ENCODE measurements at places on chromosomes 16 and 17.

DNA sequence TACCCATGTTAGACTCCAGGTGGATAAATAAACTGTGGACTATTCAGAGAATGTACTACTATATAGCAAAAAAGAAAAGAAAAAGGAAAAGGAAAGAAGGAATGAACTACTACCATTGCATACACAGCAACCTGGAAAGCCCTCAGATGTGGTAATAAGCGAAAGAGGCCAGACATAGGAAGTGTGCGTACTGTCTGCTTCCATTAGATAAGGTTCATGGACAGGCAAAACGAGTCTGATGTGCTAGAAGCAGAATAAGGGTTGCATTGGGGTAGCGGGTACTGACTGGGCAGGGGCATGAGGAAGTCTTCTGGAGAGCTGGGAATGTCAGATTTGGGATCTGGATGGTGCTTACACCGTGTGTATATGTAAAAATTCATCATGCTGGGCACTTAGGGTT is 21.8 kb downstream of the CLEC16A start:
- DNase-seq = no peak

- peak; percentile 65 for DNase-seq
These were observed 32.6 kb upstream of the MEOX1 start for GRCh38 chr17:43694081-43694870.

GRCh38 chr16:68417711-68418301 is 30.5 kb downstream of the SMPD3 start:
- peak; percentile 69 for DNase-seq

DNA sequence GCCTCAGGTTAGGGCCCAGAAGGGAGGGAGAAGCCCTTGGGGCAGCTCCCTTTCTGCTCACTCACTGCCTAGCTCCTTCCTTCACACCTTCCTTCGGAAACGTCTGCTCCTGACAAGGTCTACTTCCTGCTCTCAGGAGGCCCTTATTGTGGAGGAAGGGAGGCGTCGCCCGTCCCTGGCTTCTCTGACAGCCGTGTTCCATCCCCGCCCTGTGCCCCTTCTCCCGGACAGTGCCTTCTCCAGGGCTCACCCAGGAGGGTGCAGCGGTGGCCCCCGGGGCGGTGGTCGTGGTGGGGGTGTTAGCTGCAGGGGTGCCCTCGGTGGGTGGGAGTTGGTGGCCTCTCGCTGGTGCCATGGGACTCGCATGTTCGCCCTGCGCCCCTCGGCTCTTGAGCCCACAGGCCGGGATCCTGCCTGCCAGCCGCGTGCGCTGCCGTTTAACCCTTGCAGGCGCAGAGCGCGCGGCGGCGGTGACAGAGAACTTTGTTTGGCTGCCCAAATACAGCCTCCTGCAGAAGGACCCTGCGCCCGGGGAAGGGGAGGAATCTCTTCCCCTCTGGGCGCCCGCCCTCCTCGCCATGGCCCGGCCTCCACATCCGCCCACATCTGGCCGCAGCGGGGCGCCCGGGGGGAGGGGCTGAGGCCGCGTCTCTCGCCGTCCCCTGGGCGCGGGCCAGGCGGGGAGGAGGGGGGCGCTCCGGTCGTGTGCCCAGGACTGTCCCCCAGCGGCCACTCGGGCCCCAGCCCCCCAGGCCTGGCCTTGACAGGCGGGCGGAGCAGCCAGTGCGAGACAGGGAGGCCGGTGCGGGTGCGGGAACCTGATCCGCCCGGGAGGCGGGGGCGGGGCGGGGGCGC is 231.9 kb downstream of the SEC14L1 start:
- no peak for DNase-seq

DNA sequence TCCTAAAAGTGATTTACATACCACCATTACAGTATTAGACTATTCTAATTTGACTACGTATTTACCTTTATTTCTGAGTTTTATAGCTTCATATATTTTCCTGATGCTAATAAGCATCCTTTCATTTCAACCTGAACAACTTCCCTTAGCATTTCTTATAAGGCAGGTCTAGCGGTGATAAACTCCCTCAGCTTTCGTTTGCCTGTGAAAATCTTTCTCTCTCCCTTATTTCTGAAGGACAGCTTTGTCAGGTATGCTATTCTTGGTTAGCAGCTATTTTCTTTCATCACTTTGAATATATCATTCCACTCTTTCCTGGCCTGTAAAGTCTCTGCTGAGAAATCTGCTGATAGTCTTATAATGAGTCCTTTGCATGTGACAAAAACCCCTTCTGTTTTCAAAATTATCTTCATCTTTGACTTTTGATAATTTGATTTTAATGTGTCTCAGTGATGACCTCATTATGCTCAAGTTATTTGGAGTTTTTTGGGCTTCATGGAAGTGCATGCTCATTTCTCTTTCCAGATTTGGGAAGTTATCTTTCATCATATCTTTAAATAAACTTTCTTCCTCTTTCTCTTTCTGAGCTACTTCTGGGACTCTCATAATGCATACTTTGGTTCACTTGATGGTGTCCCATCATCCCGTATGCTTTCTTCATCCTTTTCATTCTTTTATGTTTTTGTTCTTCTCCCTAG is 285.4 kb upstream of the PMFBP1 start:
- no peak for DNase-seq

GRCh38 chr16:84459941-84460405 is 44.5 kb downstream of the MEAK7 start:
- no peak for DNase-seq

- no peak for DNase-seq
These were observed 116.5 kb downstream of the SOCS1 start for GRCh38 chr16:11139326-11140097.

DNA sequence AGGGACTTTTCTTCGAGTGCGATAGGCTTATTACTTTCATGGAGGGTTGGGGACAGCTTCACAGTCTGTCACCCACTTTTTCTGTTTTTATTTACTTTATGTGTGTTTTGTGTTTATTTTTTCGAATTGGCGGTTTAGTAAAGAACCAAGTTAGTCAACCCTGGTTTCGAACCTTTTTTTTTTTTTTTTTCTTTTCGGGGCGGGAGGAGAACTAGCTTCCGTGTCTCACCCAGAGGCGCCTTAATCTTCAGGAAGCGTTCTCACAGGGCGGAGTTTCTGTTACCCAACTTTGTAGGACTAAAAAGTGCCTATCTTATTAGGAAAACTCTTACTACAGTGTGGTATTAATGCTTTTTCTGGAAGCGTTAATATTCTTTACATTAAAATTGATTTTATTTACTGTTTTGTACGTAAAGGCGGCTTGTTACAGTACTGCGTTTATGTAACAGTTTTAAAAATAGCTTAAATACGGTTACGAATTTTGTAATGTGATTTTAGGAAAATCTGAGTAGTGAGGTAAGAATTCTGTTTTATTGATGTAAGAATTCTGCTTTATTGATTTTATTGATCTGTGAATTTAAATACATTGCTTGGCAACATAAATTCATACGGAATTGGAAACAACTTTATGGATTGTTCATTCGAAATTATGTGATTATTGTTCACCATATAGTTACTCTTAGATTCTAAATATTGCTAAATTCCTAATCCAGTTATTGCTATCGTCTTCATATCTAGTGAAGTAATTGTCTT is 885 bp downstream of the ZNF207 start:
- DNase-seq = no peak

DNA sequence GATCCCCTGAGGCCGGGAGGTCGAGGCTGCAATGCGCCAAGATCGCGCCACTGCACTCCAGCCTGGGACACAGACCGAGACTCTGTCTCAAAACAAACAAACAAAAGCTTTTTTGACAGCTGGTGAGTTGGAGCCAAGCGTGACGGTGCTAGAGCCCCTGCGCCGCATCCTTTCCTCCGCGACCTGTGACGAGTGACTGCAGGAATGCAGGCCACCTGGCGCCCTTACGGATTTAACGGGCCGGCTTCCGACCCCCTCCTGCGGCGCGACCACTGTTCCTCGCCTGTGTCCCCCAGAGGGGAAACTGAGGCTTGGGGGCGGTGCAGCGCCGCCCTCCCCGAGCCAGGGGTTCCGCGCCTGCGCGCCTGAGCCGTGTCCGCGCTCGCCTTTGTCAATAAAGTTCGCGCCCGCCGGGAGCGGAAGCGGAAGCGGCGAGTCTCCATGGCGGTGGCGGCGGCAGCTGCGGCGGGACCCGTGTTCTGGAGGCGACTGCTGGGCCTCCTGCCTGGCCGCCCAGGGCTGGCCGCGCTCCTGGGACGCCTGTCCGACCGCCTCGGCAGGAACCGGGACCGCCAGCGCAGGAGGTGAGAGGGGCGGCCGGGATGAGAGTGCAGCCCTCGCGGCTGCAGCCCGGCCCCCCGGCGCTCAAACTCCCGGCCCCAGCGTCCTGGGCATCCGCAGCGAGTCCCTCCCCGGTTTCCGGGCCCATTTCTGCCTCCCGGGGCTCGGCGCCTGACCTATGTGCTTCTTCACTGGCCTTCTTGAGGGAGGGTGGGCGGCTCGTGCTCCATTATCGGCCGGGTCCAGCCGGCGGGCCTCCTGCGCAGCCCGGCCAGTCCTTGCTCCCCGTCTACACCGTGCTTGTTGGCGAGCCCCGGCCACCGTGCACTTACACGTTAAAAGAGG is at the start of gene PGS1:
Gene PGS1, plus strand, starts transcription at position 425 of the 906 bp plus-strand sequence. Its CDS starts 17 bp downstream, at position 442.
- no peak for DNase-seq

DNA sequence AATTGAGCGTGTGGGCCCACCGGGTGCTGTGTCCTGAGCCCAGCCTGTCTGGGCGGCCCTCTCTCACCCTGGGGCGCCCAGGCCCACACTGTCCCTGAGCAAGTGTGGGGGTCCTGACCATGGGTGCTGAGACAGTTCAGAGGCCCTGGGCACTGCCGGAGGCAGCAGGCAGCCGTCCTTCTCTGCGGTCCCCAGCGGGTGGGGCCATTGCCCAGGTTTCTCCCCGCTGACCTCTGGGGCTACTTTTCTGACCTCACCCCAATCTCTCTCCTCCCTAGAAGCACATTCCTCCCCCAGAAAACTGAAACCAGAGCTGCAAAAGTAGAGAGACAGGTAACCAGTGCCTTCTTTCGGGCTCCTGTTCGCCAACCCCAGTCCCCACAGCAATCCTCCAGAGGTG is 36.0 kb upstream of the PVALEF start:
- no peak for DNase-seq

DNA sequence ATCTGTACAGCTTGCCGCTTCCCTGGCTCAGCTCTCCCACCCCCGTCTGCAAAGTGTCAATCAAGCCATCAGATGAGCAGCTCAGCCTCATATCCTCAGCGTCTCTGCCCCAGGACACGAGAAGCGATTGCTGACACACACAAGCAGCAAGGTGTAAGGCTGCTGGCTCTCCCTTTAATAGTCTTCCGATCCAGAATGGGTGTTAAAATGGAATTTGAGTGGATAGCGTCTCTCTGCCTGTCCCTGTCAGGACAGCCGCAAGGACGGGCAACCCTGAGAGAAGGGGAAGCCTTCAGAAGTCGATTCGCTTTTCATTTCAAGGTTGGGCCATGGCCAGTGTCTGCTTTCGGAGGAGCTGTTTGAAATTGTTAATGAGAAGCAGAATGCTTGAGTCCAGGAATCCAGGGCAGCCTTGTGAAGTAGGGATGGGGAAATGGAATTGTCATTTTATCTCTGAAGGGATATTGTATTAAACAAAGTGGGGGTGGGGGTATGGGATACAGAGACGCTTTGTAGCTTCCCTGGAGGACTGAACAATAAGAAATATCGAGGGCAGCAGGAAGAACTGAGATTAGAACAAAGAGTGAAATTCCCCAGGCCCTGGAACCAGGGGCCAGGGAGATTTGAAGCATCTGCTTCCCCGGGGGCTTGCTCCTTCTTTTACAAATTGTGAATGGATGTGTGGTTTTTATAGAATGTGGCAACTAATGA is 4.7 kb upstream of the PIPOX start:
- no peak for DNase-seq

DNA sequence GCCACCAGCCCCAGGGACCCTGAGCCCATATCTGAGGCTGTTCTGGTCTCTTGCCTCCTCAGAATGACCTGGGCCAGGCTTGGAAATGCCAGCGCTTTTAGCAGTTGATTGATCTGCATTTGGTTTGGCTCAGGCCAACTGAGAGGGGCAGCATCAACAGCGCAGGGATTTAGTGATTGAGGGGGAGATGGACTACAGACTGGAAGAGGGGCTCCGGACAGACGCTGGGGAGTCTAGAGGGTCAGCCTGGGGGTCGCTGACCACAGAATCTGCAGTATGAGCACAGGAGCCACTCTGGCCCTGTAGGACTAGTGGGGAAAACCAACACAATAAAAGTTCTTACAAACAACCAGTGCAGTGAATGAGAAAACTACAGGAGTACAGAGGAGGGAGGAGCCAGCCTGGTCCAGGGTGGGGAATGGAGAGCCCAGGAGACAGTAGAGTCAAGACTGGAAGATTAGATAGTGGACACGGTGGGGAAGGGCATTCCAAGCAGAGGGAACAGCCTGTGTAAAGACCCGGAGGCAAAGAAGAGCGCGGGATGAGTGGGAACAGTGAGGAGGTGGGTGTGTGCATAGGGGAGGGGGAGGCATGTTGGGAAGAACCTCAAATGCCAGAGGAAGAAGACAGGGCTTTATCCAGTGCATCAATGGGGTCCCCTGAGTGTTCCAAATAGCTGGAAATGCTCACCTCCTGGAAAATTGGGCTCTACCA is 128.9 kb downstream of the MRM1 start:
- DNase-seq = no peak

DNA sequence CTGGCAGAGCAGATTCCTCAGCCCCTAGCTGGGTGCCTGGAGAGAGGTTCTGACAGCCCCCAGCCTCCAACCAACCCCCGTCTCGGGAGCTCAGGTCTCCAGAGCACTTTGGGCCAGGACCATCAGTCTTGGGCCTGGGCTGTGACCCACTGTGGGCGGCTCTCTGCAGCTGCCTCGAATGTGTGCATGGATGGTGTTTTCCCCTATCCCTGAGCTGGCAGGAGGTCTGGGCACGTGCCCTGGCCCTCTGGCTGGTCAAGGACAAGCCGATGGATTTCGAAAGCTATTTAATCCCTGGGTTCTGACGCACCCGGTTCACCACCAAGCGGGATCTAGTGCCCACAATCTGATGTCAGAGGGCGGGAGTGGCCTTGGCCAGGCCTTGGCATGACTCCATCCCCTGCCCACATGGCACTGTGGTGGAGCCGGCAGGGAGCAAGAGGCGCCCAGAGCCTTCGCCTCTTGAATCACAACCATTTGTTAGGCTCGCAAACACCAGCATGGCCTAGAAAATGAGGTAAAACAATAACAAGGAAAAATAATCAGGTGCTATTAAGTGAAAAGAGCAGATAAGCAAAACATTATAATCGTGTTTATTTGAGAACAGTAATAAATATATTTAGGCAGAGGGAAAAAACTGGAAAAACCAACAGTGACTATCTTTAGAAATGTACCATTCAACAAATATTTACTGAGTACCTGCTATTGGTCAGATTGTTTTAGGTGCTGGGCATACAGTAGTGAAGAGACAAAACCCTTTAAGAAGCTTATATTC is 69.3 kb upstream of the TOB1 start:
- no peak for DNase-seq

DNA sequence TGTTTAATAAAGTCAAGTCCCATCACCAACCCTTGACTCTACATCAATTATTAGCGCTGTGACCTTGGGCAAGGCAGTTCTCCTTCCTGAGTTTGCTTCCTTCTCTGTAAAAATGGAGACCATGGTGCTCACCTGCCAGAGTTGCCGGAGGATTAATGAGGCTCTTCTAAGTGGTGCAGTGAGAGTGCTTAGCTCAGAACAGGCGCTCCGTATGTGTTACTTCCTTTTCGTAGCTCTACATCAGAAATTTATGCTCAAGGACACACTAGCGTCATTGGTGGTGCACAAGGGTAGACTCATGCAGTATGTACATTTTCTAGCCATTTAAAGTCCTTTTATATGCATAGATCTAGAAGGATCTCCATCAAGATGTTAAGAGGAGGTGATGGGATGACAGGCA is 17.4 kb upstream of the CMIP start:
- no peak for DNase-seq

GRCh38 chr17:16568541-16569357 is at the start of gene ZNF287:
ZNF287 (minus strand) TSS chr17:16569204; CDS start chr17:16567731, 1,473 bp downstream.
- DNase-seq = peak; percentile 64
